ENCODE measurements at places on chromosomes 2 and 18.

DNA sequence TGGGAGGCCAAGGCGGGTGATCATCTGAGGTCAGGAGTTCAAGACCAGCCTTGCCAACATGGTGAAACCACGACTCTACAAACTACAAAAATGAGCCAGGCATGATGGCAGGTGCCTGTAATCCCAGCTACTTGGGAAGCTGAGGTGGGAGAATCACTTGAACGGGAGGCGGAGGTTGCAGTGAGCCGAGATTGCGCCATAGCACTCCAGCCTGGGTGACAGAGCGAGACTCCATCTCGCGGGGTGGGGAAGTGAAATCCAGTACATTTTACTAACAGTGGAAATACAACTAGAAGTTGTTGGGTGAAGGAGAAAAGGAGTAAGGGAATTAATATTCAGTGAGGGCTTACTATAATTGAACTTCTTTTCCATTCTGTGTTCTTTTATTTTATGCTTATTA is 13.2 kb upstream of the ENOSF1 start:
- DNase-seq = no peak

DNA sequence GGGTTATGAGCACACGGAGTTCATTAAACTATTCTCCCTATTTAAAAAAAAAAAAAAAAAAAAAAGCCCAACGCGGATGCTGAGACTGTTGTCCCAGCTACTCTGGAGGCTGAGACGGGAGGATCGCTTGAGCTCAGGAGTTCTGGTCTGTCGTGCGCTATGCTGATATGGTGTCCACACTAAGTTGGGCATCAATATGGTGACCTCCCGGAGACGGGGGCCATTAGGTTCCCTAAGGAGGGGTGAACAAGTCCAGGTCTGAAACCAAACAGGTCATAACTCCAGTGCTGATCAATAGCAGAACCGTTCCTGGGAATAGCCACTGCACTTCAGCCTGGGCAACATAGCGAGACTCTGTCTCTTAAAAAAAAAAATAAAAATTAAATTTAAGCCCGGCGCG is 12.9 kb upstream of the ANKRD53 start:
- DNase-seq = no peak

DNA sequence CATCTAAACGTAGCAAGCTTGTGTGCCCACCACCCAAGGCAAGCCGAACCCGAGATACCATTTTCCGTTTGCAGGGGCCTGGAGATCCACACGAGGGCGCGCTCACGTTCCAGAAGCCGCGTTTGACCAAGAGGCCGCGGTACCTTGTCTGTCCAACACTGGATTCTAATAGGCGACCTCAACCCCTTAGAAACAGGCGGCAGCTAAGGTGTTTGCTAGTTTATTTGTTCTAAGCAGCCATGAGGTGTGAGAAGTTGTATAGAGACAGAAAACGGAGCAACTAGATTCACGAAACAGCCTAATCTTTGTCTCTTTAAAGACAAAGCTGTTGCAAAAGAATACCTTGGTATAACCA is 4.2 kb downstream of the HOXD11 start:
- DNase-seq = peak; percentile 81

DNA sequence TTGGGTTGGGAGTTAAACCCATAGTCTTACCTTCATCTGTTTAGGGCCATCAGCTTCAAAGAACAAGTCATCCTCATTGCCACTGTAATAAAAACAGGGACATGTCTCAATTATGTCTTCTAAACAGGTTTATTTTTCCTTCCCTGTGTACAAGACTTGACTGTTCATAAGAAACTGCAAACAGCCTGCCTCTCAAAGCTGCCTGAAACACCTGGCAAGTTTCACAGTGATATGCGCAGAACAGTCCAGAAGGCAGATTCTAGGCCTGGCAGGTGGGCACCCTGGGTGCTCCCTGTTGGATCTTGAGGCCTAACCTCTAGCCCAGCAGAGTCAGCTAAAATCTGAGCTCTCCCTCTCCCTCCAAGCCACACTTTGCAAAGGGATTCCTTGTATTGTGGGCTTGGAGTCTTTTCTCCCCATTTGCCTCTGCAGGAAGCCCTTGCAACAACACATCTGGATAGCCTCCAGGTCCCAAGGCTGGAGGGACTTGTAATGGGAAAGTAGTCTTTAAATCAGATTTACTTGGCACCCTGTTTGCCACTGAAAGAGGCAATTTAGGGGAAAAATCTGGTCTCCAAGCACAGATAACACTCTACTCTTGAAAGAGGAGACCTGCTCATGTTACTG is 930 bp downstream of the IL1B start:
- DNase-seq = no peak

GRCh38 chr2:224109751-224110150 is 70.7 kb upstream of the SERPINE2 start:
- no peak for DNase-seq

DNA sequence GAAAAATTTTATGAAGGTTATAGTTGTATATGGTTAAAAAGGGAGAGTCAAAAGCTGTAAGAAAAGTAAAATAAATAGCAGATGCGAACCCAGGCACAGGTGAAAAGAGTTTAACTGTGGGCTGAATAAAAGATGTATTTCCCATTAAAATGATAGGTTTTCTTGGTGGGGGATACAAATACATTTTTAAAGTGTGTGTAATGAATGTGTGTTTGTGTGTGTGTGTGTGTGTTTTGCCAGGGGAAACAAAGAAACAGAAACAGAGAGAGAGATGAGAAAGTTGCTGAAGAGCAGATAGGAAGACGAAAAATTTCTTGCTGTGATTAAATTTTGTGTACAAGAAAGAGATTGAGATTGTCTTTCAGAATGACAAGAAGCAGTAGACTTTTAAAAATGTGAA is 12.1 kb downstream of the TFPI start:
- no peak for DNase-seq

GRCh38 chr18:57640749-57641148 is 19.1 kb upstream of the NARS1 start:
- no peak for DNase-seq

- no peak for DNase-seq
These were observed 208.5 kb upstream of the ZSWIM2 start for GRCh38 chr2:187057466-187057865.

GRCh38 chr18:45156946-45157345 is 458.3 kb upstream of the SLC14A2 start:
- DNase-seq = no peak

- DNase-seq = no peak
These were observed 5.6 kb downstream of the RAX start for GRCh38 chr18:59267503-59268126.

DNA sequence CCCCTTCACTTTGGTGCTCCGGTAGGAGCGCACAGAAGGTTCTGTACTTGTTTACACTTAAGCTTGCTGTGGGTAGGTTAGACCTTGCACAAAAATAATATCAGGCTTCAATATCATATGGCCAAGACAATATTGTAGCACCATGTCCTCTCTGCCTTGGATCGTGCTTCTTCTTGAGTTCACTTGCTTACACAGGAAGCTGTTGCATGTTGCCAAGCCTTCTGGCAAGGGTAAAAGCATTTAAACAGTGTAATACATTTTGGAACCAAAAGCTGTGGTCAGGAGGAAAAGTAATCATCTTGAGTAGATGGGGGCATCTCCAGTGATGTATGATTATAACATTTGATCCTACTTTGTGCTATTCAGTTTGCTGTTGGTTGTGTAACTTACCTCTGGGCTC is 197.5 kb downstream of the LTBP1 start:
- DNase-seq = no peak

- DNase-seq = no peak
These were observed 865.1 kb upstream of the ACVR2A start for GRCh38 chr2:146979746-146980145.

GRCh38 chr18:9211955-9212354 is 75.4 kb downstream of the ANKRD12 start:
- DNase-seq = no peak

DNA sequence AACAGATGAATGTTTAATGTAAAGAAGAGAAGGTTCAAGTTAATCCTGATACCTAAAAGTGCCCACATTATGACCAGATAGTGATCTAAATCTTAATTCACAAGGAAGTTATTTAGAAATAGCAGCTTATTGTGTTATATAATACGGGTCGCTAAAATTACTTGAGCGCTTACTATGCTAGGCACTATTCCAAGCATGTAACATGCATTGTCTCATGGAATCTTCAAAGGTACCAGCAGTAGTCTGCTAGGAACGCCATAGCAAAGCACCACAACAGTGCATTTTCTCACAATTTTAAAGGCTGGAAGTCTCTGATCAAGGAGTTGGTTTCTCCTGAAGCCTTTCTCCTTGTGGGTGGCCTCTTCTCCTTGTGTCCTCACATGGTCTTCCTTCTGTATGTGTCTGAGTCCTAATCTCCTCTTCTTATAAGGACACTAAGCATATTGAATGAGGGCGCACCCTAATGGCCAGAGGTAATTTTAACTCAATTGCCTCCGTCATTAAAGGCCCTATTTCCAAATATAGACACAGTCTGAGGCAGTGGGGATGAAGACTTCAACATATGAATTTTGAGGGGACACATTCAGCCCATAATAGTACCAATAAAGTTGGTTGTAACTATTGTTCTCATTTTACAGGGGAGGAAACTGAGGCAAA is 118.4 kb downstream of the LRRC30 start:
- no peak for DNase-seq

- DNase-seq = no peak
These were observed 85.7 kb downstream of the PXDN start for GRCh38 chr2:1658394-1659151.

DNA sequence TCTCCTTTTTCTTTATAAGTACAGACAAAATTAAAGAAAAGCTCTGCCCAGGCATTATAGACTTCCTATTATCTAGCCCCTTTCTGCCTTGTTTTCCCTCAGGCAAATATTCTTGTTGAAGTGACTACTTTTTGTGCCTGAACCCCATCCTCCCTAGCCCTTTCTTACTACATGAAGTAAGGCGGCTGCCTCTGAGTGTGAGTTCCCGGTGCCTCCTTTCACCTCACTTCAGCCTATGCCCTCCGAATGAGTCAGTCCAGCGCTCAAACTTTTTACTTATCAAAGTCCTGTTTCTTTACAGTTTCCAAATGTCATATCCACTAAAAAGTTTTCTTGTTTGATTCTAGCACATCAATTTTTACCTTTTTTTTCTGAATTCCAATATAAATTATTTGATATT is 778.3 kb upstream of the NRXN1 start:
- DNase-seq = no peak

- no peak for DNase-seq
These were observed 58.8 kb downstream of the RNF144A start for GRCh38 chr2:6975988-6976387.

DNA sequence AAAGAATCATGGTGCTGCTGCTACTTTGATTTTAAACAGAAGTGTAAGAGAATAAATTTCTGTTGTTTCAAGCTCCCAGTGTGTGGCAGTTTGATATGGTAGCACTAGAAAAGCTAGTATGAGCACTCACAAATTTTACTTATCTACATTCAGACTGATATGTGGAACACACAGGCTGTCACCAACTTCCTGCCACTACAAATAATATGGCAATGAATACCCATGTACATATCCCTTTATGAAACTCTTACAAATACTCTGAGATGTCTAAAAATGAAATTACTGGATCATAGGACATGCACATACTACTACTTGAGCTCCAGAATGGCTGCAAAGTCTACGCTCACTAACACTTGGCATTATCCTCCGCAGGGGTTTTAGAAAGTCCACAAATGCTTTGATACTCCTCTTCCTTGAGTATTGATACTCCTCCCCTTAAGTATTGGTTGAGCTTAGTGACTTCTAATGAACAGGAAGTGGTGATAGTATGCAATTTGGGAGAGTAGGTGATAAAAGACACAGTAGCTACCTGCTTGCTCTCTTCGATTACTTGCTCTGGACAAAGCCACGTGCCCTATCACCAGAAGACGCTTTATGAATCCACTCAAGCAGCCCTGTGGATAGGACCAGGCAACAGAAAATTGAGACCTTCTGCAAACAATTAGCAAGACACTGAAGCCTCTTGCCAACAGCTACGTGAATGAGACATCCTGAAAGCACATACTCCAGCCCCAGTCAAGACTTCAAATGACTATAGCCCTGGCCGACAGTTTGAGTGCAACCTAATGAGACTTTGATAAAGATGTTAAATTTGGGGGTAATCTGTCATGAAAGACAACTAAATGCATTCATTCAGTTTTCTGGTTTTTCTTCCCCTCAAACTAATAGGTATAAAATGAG is 35.4 kb downstream of the FBXO11 start:
- no peak for DNase-seq

DNA sequence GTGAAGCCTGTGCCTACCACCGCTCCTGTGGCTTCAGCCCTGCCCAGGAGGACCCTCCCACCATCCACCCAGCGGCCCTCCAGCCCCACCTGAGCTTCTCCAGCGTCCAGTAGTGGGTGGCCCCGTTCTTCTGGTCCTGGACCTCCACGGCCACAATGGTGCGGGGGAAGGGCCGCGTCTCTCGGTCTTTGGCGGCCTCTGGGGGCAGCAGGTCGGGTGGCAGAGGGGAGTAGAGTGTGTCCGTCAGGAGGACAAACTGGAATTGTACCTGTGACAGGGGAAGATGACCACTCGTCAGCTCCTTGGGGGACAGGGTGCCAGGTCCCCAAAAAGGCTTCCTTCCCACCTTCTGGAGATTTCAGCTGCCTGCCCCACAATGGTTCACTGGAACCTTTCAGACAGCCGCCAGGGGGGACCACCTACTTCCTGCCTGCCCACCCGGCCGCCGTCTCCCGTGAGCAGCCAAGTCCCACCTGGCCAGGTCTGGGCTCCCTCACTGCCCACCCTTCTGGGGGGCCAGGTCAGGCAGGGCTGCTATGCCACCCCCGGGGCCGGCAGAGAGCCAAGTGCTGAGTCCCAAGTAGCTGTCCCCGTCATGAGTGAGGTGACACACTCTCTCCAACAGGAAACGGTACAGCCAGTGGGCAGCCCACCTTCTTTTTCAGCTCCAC is 59.3 kb downstream of the KIF1A start:
- no peak for DNase-seq

DNA sequence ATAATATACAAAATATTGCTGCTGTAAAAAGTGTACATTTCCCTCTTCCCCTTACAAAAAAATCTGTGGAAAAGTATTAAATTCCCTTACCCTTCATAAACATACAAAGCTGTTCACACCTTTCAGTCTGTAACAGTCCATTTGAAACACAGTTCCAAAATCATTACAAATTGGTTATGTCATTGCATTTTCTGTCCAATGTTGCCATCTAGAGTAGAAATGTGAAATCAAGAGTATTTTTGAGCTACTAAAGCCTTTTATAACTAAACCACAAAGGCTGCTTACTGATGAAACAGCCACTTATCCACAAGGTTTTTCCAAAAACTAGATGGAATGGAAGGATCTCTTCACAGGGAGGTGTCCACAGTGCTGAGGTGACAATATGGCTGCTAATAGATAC is 72.5 kb downstream of the SS18 start:
- no peak for DNase-seq

- DNase-seq = no peak
These were observed 153.8 kb upstream of the RASGRP3 start for GRCh38 chr2:33322612-33323011.

GRCh38 chr2:235045336-235045972 is 93.6 kb downstream of the SH3BP4 start:
- no peak for DNase-seq

- DNase-seq = no peak
These were observed 42.9 kb upstream of the RIT2 start for GRCh38 chr18:43158381-43158780.

DNA sequence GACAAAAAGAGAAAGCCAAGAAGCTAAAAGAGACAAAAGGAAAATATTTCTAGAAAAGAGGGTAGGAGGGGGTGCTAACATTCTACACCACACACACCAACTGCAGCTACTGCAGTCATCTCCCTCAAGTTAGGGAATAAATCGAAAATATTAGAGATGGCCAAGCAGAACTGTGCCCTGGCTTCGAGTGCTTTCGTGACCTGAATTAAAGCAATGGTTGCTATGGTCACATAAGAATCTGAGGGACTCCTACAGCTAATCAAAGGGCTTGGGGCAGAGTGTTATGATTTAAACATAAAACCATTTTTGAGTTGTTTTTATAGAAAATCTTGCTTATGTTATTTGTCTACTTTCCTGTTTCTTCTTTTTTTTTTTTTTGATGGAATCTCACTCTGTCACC is 159.6 kb upstream of the HNRNPA3 start:
- DNase-seq = no peak
